Stimulated activated CD8-positive, alpha-beta memory T cell treated with anti-CD3 and anti-CD28 coated beads, Interleukin-15, amount 100 ng/mL, for 48 hours (primary cell): ENCODE measurements at places on chromosomes 7 and 10.

DNA sequence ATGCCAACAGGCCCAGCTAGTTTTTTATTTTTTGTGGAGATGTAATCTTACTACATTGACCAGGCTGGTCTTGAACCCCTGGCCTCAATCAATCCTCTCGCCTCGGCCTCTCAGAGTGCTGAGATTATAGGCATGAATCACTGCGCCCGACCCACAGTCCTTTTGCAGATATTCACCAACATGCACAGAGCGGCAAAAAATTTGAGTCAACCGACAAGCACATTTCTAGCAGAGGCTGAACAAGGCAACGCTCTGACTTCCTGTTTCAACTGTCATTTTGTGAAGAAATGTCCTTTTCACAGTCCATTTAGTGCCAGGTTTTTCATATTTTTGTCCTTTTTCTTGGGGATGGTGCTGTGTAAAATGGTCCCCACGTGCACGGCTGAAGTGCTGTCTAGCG is 71.1 kb upstream of the KAT6B start:
- no peak for DNase-seq

DNA sequence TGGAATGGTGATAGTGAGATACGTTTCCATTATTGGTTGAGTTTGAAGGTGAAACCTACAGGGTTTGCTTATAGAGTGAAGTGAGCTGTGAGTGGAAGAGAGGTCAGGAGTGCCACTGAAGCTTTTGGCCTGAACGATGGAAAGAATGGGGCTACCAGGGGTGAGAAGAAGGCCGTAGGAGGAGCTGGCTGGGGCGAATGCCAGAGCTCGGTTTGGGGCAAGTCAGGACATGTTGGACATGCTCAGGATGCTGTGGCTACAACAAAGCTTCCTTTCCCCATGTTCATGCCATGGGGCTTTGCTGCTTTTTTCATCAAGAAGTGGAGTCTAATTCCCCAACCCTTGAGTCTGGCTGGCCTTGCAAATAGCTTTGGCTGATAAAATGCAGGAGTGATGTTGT is 253.7 kb downstream of the GLRX3 start:
- DNase-seq = no peak

GRCh38 chr7:5139998-5140397 is 50.0 kb upstream of the WIPI2 start:
- DNase-seq = no peak

- no peak for DNase-seq
Observed at GRCh38 chr7:93779115-93779514, 111.4 kb downstream of the TFPI2 start.

- peak; percentile 20 for DNase-seq
Observed at GRCh38 chr7:157339777-157340677, 3.2 kb downstream of the DNAJB6 start.
